ENCODE measurements at places on chromosomes 4 and X. TPM values are rescaled to one million over a fixed set of nuclear protein-coding genes. Genes with fewer than 3 reads are reported as not detected.

The PRR32 gene
- total RNA-seq = not detected

The PDE6B gene
- total RNA-seq = 0.11 TPM

The PPARGC1A gene
- not detected for total RNA-seq

The VCX2 gene
- total RNA-seq = not detected

The GPC3 gene
- total RNA-seq = not detected

The BLOC1S4 gene
- total RNA-seq = 27.3 TPM

DNA sequence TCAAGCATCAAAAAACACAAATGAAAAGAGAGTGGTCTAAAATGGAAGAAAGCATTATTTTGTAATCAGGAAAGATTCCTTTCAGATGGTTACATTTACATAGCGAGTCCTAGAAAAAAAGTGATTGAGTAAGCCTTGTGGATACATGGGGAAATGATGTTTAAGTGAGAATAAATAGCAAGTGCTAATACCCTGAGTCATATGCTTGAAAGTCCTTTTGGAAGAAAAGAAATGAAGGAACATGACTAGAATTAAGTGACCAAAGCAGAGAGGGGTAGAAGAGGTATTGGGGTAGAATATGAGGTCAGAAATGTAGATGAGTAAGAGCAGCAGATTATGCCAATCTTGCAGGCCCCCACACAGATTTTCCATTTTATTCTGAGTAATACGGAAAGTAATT, 814.8 kb upstream of the GRID2 start:
- H3K4me1 ChIP-seq = no peaks in the 10 kb centered on the region
- no peak for DNase-seq
- no peaks in the 10 kb centered on the region for H3K27me3 ChIP-seq
- no peak overlapping the region for H3K4me3 ChIP-seq
- H3K27ac ChIP-seq = no peak overlapping the region

DNA sequence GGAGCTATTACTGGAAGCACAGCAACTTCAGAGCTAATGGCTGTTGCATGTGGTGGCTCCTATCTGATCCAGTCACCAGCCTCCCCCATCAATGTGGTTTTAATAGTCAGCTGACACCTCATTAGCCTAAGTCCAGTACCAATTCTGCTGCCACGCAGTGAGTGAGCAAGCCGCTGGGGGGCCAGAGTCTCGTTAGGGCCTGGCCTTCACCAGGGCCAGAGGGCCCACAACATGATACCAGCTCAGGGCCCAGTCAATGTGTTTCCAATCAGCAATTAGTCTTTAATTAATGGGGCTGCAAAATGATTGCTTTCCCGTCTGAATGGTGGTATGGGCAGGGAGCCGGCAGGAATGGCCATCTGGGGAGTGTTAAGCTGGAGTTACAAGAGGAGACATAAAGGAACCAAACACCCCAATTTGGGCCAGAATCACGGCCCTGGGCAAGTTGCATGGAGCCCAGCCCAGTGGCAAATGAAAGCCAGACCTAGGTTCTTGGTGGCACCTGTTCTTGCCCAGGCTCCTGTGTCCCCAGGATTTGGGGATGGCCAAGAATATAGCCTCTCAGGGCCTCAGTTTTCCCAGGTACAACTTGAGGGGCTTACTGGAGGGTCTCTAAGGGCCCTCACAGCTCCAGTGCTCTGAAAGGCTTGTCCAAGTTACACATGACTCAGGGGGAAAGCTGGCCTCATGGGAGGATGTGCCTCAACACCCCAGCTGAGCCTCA, 119.2 kb downstream of the EFNB1 start:
- H3K36me3 ChIP-seq = no peaks in the 10 kb centered on the region
- DNase-seq = no peak
- 0 out of 2 replicates have a peak, but pooled peaks cover 4% of the 10 kb centered on the region for H3K4me1 ChIP-seq
- no peak overlapping the region for H3K4me3 ChIP-seq

GRCh38 chr4:61571761-61572559, 371.8 kb downstream of the ADGRL3 start:
- H3K27ac ChIP-seq = no peak overlapping the region
- no peak overlapping the region for H3K4me3 ChIP-seq
- no peaks in the 10 kb centered on the region for H3K27me3 ChIP-seq
- no peak for DNase-seq
- H3K36me3 ChIP-seq = no peaks in the 10 kb centered on the region

DNA sequence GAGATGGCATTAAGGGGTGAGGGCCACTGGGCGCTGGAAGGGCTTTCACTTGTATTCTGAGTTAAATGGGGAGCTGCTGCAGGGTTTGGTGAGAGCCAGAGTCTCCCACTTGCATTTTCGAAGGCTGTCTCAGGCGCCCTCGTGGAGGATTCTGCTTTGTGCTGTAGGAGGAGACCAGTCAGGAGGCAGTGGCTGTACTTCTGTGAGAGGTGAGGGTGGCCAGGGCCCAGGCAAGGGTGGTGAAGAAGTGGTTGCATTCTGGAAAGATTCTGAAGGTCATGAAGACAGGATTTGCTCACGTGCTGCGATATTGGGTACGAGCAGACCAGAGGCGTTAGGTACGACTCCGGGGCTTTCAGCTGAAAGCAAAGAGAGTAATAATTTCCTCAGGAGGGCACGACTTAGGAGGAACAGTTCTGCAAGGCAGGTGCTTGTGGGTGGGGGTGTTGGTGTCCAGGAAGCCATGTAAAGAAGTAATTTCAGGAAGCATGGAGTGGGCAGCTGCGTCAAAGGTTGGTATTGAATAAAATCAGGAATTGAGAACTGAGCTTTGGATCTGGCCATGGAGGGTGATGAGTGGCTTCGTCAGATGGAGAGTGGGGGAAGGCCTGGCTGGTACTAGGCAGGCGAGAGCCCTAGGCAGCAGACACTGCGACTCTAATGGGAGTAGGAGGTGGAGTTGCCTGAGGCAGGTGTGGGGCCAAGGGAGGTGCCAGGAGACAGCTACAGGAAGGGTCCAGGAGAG, 18.2 kb downstream of the PIGG start:
- H3K27ac ChIP-seq = no peak overlapping the region
- no peak for DNase-seq
- no peaks in the 10 kb centered on the region for H3K27me3 ChIP-seq
- H3K4me1 ChIP-seq = no peaks in the 10 kb centered on the region
- H3K36me3 ChIP-seq = peaks cover 18% of the 10 kb centered on the region

GRCh38 chr4:89422441-89422990, 114.9 kb upstream of the GPRIN3 start:
- no peak for DNase-seq
- no peaks in the 10 kb centered on the region for H3K27me3 ChIP-seq
- peaks cover 15% of the 10 kb centered on the region for H3K4me1 ChIP-seq
- no peak overlapping the region for H3K27ac ChIP-seq
- no peaks in the 10 kb centered on the region for H3K36me3 ChIP-seq

DNA sequence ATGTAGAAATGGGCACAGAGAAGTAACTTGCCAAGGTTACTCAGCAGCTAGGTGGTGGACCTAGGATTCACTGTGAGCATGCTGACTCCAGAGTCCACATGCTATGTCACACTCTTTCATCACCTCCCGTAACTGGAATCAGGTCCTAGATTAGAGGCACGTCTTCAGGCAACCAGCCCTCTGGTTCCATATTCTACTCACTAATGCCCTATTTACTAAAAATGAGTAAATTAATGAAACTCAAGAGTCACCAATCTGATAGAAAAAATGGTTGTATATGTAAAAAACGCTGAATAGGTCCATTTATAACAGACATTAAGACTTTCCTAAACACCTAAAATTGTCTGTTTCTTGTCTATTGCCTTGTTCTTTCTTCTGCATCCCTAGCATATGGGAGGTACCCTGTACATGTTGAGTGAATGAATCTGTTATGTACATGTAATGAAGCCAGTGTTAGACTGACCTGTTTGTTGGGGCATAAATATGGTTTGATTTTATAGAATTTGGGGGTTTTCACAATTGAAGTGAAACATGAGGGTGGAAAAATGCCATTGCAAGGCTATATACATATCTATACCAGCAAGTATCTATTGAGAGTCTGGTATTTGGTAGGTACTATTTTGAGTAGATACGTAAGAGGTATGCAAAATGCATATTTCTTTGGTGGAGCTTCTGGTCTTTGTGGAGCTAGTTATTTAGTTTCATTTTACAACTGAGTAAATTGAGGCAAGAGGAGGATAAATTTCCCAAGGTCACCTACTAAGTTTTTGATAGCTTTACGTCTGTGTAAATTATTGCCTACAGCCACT, 7.5 kb upstream of the RUFY3 start:
- no peaks in the 10 kb centered on the region for H3K27me3 ChIP-seq
- no peaks in the 10 kb centered on the region for H3K4me1 ChIP-seq
- no peaks in the 10 kb centered on the region for H3K36me3 ChIP-seq
- H3K27ac ChIP-seq = no peak overlapping the region
- DNase-seq = peak; percentile 25
- no peak overlapping the region for H3K4me3 ChIP-seq

DNA sequence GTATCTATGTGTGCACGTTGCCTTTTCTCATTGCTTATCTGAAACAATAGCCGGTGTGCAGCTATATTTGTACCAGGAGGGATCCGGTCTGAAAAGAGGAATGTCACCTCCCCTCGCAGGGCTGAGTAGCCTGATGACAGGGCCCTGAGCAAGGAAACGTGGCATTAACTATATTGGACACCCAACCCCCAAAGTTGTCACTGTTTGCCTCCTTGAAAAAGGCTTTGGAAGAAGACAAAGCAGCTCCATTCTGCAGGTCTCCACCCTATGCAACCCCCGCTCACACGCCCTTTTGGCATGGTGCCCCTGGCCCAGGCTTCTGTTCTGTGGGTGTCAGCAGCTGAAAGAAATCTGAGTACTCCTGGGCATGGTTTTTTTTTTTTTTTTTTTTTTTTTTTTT, 8.2 kb downstream of the PRRG3 start:
- H3K4me1 ChIP-seq = peaks cover 11% of the 10 kb centered on the region
- H3K36me3 ChIP-seq = no peaks in the 10 kb centered on the region
- H3K27ac ChIP-seq = no peak overlapping the region
- H3K4me3 ChIP-seq = no peak overlapping the region
- H3K27me3 ChIP-seq = no peaks in the 10 kb centered on the region

DNA sequence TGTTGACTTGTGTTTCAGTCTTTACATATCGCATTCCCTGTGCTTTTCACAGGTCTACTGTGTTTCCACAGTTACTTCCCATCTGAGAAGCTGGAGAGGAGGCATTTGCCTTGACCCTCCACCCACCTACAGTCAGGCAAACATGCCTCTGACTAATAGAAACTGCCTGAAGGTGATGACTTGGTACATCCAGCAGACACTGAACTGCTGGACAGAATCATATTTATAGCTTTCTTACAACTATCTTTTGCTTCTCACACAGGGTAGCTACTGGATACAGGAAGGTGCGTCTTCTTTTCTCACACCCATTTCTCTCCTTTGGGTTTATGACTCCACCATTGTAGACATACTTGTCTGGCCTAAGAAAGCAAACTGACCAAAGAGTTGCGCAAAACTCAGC, 58.0 kb downstream of the VGLL1 start:
- no peaks in the 10 kb centered on the region for H3K36me3 ChIP-seq
- no peak overlapping the region for H3K4me3 ChIP-seq
- H3K4me1 ChIP-seq = peaks cover 8% of the 10 kb centered on the region
- no peaks in the 10 kb centered on the region for H3K27me3 ChIP-seq

GRCh38 chr4:75831856-75832405, 70.3 kb downstream of the PPEF2 start:
- H3K36me3 ChIP-seq = no peaks in the 10 kb centered on the region
- no peak overlapping the region for H3K4me3 ChIP-seq
- no peaks in the 10 kb centered on the region for H3K27me3 ChIP-seq
- no peak for DNase-seq
- no peak overlapping the region for H3K27ac ChIP-seq
